IgD-negative memory B cell (primary cell): ENCODE measurements at places on chromosomes 5 and 9. TPM values are rescaled to one million over a fixed set of nuclear protein-coding genes. Genes with fewer than 3 reads are reported as not detected.

The DOCK8 gene
- polyA plus RNA-seq, result 76.8 TPM

The PARP8 gene
- 34.1 TPM for polyA plus RNA-seq

The PCDHB8 gene
- polyA plus RNA-seq, result not detected

The C5orf58 gene
- polyA plus RNA-seq, result not detected

The TNFSF15 gene
- 0.03 TPM for polyA plus RNA-seq

The INSL6 gene
- 0.38 TPM for polyA plus RNA-seq

The GRIN3A gene
- polyA plus RNA-seq, result not detected

The MARCOL gene
- not detected for polyA plus RNA-seq

The BAG1 gene
- 89.3 TPM for polyA plus RNA-seq

The TTC23L gene
- polyA plus RNA-seq, result not detected

The PPP3R2 gene
- polyA plus RNA-seq, result not detected

The SLC6A19 gene
- not detected for polyA plus RNA-seq

The CORO2A gene
- polyA plus RNA-seq, result 4.2 TPM

The NTMT1 gene
- 55.4 TPM for polyA plus RNA-seq

The MTX3 gene
- polyA plus RNA-seq, result 3.1 TPM

The CCDC180 gene
- polyA plus RNA-seq, result not detected

The GFI1B gene
- 0.74 TPM for polyA plus RNA-seq

The FREM1 gene
- polyA plus RNA-seq, result not detected

The ELL2 gene
- 9.9 TPM for polyA plus RNA-seq

The SMIM33 gene
- not detected for polyA plus RNA-seq

The LRRC19 gene
- not detected for polyA plus RNA-seq

The PHYHD1 gene
- polyA plus RNA-seq, result 1.0 TPM

The OMD gene
- not detected for polyA plus RNA-seq

The SLC22A4 gene
- not detected for polyA plus RNA-seq

The RAB3C gene
- polyA plus RNA-seq, result 1.7 TPM

The LCN1 gene
- polyA plus RNA-seq, result not detected

The CKS2 gene
- polyA plus RNA-seq, result 61.3 TPM

The TSSK1B gene
- polyA plus RNA-seq, result not detected

The UGT3A2 gene
- not detected for polyA plus RNA-seq

The GAPT gene
- polyA plus RNA-seq, result 237 TPM

The GABRA6 gene
- polyA plus RNA-seq, result not detected

The SHROOM1 gene
- polyA plus RNA-seq, result 0.70 TPM

The SPAG8 gene
- polyA plus RNA-seq, result 1.1 TPM

The MEIKIN gene
- polyA plus RNA-seq, result not detected

The SLC6A7 gene
- not detected for polyA plus RNA-seq

The TXN gene
- polyA plus RNA-seq, result 120 TPM

The CDH12 gene
- polyA plus RNA-seq, result not detected

The ADAMTSL1 gene
- not detected for polyA plus RNA-seq

The GABRP gene
- polyA plus RNA-seq, result not detected

The JAKMIP2 gene
- polyA plus RNA-seq, result 0.14 TPM

The CATSPER3 gene
- polyA plus RNA-seq, result not detected

The HBEGF gene
- 0.83 TPM for polyA plus RNA-seq

The SHISAL2B gene
- polyA plus RNA-seq, result not detected

The FOXD4 gene
- not detected for polyA plus RNA-seq

The SAP30L gene
- 34.2 TPM for polyA plus RNA-seq

The CTXN3 gene
- polyA plus RNA-seq, result not detected

The SV2C gene
- polyA plus RNA-seq, result not detected

The ANKRD31 gene
- polyA plus RNA-seq, result 0.10 TPM

The CACNA1B gene
- polyA plus RNA-seq, result not detected

The PCDHGA11 gene
- 0.15 TPM for polyA plus RNA-seq

The POLR1E gene
- polyA plus RNA-seq, result 13.7 TPM

The HCN1 gene
- not detected for polyA plus RNA-seq

The F2RL2 gene
- polyA plus RNA-seq, result 0.11 TPM

The GLDC gene
- 1.0 TPM for polyA plus RNA-seq

The PDE6A gene
- polyA plus RNA-seq, result 0.05 TPM

The PCDHGB7 gene
- 0.21 TPM for polyA plus RNA-seq

The DMRT2 gene
- not detected for polyA plus RNA-seq

The SMU1 gene
- 19.3 TPM for polyA plus RNA-seq

The TLX3 gene
- polyA plus RNA-seq, result not detected
